ENCODE measurements at places on chromosomes 12 and 14.
A peak's percentile ranks its signal among the peaks of the same experiment; 100 is the strongest.

DNA sequence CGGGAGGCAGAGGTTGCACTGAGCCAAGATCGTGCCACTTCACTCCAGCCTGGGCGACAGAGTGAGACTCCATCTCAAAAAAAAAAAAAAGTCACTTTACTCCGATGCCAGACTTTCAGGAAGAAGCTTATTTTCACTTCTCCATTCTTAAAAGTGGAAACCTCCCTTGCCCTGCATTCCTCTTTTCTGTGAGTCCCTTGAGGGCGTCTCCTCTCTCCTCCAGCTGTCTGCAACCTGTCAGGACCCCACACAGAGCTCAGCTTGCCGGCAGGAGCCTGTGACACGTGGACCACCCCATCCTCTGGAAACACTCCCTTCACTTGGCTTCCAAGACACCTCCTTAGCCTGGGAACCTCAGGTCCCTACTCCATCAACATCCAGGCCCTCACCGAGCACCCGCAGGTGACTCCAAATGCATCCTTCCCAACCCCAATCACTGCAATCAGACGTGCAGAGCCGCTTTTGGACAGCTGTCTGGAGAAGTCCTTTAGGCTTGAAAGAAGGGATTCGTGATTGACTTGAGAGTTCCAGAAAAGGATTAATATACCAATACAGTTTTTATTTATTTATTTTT lies 34.3 kb downstream of the SLC15A4 start:
- no peak for DNase-seq

DNA sequence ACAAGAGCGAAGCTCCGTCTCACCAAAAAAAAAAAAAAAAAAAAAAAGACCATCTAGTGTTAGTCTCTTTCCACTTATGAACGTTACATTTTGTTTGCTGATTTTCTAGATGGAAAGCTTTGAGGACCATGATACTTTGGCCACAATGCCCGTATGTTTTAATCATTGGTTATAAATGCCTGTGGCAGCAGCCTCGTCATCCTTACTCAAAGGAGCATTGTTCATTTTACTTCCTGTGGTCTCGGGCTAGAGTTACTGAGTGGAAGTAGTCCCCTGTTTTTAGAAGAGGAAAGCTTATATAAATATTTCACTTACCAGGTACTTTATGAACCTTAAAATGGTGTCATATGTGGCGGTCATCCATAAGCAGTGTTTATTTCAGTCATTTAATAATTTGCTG lies 359.9 kb downstream of the AEBP2 start:
- no peak for DNase-seq

DNA sequence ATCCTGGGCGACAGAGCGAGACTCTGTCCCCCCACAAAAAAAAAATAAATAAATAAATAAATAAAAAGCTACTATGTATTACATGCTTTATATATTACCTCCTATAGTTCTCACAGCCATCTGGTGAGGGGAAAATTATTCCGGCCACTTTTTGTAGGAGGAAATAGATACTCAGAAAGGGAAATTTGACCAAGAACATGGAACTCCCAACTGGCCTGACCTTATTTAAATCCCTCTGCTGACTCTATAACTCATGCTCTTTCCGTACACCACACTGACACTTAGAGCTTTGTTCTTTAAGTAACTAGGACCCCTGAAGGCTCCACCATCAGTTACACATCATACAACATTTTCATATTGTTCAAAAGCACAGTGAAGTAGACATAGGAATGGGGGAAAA lies 2.2 kb upstream of the MMP19 start:
- no peak for DNase-seq

- peak; percentile 57 for DNase-seq
Observed at GRCh38 chr12:63949902-63950301, 105.4 kb downstream of the SRGAP1 start.

DNA sequence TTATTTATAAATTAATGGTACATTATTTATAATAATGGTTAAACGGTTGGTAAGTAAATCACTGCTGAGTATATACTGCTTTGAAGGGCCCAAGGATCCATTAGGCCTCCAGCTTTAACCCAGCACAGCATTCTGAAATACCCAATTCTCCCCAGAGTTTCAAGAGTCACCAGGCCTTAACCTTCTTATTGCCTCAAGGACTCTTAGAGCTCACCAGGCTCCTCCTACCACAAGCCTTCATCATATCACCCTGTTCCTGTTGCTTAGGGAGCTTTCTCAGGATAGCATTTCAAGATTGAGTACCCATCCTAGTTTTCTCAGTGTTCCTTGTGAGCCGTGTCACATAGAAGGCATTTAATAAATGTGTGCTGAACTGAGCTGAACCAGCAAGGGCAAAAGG lies 242.5 kb downstream of the FBXL14 start:
- DNase-seq = no peak

- no peak for DNase-seq
Observed at GRCh38 chr12:132429602-132429945, 60.4 kb upstream of the FBRSL1 start.

DNA sequence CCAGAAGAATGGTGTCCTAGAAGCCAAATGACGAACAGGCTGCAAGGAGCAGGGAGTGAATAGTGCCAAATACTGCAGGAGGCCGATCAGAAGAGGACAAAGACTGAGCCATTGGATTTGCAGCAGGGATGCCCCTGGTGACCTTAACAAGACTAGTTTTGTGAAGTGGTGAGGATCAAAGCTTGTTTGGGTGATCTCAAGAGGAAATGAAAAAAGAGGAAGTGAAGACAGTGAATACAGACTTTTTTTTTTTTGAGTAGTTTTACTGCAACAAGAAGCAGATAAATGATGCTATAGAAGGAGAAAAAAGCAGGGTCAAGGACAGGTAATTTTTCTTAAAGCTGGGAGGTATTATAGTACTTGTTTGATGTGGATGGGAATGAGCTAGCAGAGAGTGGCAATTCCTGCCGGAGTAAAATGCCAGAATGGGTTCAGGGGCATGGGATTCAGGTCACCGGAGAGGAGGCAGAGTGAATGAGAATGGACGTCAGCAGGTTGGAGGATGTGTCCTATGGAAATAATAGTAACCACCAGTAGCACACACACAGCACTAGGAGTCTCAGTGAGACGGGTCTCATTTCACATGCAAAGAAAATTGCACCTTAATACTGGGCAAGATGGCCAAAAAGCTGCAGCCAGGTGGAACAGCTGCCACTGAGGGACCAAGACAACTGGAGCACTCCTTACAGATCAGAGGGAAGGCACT lies 345.8 kb upstream of the CCDC196 start:
- no peak for DNase-seq

DNA sequence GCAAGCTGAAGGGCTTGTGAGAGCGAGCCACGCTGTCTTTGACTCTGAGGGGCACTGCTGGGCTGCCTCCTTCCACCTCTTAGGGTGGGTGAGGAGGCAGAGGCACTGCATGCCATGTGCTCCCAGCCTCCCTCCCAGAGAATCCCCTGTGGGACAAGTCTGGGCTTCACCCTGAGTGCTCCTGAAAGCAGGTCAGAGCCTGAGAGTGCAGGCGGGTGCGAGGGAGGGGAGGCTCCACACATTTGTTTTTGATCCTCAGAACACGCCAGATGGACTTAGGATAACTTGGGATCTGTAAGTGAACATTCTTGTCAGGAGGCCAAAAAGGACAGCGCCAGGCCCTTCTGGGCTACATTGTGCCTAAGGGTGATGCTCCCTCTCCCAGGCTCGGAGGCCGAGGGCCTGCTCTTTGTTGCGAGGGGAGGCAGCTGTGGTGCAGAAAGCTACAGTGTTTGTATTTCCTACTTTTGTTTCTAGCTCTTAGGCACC lies 155.4 kb downstream of the TMX1 start:
- DNase-seq = peak; percentile 94

- DNase-seq = no peak
Observed at GRCh38 chr12:97181571-97182265, 274.7 kb downstream of the NEDD1 start.

GRCh38 chr12:122884860-122885259 lies 11.1 kb downstream of the VPS37B start:
- DNase-seq = no peak

DNA sequence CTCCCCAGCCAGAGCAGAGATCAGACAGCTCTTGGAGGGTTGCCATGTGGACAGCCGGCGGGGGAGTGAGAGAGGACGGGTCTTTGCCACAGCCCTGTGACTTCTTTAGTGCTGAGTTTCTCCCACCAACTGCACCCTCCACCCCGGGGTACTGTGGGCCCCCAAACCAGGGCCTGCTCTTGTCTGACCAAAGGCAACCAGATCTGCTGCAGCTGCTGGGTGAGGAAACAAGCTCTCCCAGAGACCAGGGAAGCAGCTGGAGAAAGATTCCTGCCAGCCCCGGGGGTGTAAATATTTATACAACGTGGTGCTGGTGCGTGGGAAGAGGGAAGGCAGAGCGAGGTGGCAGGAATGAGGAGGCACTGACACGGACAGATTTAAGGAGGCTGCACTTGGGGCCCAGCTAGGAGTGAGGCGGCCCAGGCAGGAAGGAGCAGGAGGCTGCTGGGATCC lies 14.3 kb upstream of the ZFP36L1 start:
- DNase-seq = peak; percentile 82

DNA sequence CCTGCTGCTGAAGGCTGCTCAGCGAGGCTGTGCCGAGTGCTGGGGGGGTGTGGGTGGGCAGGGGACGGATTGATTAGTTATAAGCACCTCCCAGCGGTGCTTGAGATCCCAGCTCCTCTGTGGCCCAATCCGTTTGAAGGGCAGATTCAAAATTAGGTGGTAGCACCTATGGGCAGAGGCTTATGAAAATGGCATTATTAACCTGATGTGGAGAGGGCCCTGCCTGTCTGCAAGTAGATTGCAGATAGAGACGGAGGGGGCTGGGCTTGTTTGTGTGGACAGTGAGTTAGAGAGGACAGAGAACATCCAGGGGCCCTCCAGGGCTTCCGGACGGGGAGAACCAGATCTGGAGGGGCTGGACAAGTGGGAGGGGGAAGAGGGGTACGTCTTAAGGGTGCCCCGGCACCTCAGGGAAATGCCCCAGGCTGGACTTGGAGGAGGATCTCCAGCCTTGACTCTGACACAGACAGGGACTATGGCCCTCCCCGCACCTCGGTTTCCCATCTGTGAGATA lies at the start of gene RTL1:
Gene RTL1 (minus strand): TSS at position 51 of the 514 bp plus-strand sequence. CDS start 18,934 bp downstream, outside the sequence.
- DNase-seq = no peak

- DNase-seq = no peak
Observed at GRCh38 chr14:64634558-64634957, 69.7 kb upstream of the PLEKHG3 start.

DNA sequence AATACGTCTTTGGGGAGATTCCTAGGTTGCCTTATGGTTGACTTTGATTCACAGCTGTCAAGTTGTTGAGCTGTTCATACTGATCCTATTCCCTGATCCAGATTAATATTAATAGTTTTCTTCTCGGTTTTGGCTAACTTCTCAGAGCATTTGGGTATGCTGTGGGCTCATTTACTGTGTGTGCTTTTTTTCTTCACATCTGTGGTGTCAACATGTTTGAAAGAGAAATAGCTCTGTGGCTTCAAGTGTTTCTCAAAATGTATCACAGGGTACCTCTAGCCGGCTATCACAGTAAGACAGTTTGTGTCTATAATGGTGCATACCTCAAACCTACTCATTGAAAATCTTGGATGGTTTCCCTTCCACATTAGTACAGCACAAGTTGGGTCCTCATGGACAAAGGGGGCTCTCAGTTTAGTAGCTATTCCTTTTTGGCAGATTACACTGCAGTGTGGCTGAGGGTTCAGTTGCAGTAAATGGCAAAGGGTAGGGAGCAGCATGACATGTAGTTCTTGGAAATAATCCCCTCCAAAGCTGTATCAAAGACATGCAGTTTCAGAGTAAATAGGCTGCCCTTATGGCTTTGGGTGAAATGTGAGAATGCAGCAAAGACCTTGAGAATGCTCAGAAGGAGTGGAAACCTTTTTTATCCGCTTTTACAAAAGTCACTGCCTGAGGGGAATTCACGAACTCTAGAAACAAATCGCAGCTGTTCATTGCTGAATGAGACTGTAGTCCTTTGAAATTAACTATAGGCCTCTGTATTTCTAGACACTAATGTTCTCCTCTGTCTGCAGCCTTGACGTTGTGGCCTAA lies 102.4 kb upstream of the ATF1 start:
- no peak for DNase-seq

- DNase-seq = no peak
Observed at GRCh38 chr12:122244565-122245371, 18.9 kb upstream of the DIABLO start.

DNA sequence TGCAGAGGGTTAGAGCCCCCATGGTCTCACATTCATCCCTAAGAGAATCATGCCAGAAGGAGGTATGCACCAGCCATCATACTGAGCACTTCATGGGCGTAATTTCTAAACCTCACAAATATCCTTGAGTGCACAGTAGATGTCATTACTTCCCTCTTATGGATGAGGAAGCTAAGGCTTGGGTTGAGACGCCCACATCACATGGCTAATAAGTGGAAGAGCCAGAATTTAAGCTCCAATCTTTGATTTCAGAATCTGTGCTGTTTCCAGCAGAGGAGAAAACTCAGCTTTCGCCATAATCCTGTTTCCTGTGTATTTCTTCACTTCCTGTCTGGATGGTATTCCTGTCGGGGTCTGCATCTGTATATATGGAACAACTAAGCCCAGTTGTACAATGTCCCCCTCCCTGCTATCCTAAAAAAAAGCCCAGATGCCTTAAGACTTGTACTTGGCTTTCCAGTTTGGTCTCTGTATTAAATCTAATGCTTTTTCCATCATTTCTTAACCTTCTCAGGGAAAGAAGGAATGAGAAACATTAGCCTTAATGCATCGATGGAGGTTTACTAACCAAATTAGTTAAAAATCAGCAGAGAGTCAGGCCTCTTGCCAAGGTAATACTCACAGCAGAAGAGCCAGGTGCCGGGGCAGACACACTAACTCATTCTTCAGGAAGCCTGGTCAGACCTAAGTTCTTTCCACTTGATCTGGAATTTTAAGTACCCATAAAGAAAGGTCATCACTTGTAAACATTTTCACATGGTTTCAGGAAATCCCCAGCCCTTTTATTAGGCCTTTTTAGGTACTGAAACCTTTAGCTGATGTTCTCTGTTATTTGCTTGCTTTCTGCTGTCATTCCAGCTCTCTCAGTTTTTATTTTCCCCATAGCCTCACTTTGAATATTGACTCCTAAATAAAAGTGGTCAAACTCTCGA lies 5.3 kb downstream of the ISCU start:
- DNase-seq = no peak

GRCh38 chr12:122790393-122791075 lies 16.2 kb downstream of the CCDC62 start:
- DNase-seq = no peak

DNA sequence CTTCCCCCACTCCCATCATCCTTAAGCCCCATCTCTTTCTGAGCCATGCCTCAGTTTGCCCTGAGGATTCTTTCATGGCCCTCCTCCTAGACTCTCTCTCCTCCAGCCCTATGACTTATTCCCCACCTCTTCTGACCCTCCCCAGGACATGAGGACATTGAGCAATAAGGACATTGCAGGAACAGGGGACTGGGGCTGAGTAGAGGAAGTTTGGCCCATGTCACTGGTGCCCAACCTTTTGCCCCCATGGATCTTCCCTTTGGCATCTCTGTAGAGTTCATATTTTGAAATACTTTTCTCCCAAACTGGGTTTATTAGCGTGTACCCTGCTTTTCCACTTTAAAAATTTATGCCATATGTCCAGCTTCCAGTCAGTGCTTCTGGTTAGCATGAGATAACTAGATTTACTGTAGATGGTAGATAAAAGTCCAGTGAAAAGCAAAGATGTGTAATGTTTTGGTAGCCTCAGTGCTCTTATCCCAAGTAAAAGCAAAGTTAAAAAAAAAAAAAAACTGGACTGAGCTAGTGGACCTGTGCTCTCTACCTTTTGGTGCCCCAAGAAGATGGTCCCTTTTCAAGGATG lies 6.1 kb upstream of the LRP1-AS start:
- no peak for DNase-seq

- no peak for DNase-seq
Observed at GRCh38 chr14:101838476-101838875, 77.0 kb downstream of the PPP2R5C start.
